ENCODE measurements at places on chromosomes 11 and 22.

DNA sequence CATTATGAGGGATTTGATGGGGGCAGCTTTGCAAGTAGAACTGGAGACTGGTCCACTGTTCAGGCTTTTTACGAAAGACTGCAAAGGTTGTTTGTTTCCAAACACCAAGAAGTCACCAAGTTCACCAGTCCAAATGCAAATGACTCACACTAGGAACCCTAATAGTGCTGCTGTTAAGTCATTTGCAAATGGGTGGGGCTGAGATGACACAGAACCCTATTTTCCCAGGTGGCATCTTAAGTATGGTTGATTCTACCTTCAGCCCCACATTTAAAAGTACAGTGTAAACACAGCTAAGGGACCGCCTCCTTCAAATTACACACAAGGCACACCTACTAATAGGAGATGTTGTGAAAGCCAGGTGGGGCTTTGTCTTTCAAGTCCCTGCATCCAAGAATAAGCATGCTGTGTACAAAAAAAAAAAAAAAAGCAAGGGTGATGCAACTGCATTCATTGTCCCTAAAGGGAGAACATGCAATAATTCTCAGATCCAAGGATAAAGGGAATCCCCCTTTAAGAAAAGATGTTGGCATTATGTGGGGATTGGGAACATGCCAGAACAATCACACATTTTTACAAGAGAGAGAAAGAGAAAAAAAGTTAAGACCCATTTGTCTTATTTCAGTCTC is 27.3 kb downstream of the BDNF start:
- no peak for DNase-seq

GRCh38 chr11:45411228-45411946 is 125.2 kb upstream of the SYT13 start:
- no peak for DNase-seq

DNA sequence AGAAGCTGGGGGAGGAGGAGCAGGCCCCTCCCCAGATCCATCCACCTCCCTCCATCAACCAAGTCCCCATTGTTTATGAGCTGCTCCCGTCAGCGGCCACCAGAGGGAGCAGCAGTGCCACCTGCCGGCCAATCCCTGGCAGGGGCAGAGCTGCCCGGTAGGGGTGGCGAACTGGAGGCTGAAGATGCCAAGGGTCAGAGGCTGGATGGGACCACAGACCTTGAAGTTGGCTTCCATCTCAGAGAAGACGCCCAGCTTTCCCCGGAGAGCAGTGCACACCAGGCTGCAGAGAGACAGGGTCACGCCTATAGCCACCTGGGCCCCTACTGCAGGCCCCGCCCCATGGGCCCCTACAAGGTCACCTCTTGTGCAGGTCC is 3.6 kb downstream of the FIBP start:
- peak; percentile 67 for DNase-seq

DNA sequence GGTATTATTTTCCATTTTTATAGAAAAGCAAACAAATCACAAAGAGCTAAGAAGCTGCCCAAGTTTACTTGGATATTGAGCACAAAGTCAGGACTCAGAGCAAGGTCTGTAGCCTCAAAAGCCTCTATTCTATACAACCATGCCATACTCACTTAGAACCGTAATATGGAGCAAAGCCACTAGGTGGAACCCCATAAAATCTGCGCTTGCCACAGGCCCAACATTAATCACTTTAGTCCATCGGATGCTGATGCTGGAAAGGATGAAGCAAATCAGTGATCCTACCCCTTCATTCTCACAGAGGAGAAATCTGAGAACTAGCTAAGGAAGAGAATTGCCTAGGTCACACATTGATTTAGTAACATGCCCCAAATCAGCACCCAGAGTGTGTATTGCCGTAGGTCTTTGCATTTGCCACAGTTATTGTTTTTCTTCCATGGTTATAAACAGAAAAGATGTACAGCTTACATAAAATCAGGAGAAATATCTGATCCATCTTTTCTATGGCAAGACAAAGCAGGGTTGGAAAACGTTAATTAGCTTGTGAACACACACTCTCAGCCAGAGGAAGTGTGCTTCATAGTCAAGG is 56.7 kb upstream of the RAB38 start:
- no peak for DNase-seq

GRCh38 chr11:65307298-65308229 is 7.1 kb upstream of the CDC42EP2 start:
- DNase-seq = no peak

GRCh38 chr11:46339816-46340215 is 7.4 kb upstream of the DGKZ start:
- DNase-seq = no peak

DNA sequence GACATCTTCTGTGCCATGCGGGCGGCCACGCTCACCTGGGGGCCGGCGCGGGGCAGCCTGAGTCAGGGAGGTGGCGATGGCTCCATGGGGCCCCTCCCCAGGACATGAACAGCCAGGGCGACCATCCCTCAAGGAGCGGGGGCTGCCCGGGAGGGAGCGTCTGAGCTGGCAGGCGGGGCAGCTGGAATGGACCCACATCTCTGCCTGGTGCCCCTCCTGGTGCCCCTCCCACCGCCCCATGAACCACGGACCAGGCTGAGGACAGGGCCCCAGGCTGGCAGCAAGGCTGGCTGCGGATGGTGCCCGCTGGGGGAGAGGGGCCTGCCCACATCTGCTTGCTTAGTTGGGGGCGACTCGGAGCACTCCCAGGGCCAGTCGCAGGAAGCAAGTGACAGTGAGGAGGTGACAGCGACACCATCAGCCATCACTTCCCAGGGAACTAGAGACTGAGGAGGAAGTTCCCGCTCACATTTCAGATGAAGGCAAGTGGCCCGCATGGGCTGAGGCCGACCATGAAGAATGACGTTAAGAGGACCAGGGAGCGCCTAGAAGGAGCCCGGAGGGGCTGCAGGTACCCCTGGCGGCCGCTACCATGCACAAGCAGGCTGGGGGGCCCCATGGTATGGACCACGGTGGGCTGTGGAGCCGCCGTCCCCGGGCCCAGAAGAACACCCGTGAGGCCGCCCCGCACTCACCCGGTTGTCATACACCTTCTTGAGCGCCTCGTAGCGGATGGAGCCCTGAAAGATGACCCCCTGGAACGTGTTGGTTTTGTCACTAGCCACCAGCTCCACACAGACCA is 37.3 kb downstream of the KIAA0930 start:
- DNase-seq = no peak

DNA sequence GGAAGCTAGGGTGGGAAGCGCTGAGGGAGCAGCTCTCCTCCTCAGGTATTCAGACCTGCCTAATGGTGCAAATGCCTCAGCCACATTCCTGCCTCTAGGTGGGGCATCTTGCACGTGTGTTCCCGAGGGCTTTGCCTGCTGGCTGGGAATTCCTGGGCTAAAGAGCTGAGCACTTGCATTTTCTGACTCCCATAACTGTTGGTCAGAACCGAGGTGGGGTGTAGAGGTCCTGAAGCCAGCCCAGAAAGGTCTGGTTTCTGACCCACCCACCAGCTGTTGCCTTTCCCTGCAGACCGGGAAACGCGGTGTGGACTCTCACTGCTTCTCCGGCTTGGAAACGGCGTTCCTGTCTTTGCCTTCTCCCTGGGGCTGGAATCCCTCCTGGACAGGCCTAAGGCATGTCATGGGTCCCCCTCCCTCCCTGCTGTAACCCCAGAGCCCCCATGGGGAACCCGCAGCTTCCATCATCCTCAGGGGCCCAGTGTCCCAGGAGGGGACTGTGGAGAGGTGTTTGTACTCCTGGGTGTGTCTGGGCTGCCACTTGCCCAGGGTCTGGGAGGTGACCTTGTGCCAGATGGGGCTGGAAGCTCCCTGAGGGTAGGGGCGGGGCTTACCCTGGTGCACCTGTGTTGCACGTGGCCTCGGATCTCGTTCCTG is 24.0 kb upstream of the SMIM38 start:
- DNase-seq = no peak

GRCh38 chr11:13367115-13367514 is 89.5 kb downstream of the BMAL1 start:
- no peak for DNase-seq

DNA sequence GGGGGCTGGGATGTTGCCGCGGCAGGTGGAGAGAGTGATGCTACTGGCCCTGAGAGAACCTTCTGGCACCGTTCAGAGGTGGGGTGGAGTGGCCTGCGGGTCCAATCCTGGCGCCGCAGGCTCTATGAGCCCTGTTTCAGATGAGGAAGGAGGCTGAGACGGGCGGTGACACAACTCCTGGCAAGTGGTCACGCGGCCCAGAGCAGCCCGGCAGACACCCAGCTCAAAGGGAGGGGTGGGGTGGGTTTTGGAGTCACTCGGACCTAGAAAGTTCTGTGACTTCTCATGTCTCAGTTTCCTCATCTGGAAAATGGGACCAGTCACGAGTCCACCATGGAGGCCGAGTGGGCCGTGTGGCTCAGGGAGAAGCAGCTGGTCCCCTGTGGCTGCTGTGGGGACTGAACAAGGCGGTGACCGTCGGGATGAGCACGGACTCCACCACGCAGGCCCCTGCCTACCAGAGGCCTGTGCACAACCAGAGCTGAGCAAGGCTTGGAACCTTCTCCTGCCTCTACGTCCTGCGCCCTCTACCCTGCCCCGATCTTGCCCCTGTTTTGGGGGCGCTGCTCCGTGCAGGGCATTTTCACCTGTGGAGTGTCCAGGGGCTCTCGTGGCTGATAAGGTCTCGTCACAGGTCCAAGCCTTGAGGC is 3.7 kb downstream of the TSPO start:
- DNase-seq = no peak

DNA sequence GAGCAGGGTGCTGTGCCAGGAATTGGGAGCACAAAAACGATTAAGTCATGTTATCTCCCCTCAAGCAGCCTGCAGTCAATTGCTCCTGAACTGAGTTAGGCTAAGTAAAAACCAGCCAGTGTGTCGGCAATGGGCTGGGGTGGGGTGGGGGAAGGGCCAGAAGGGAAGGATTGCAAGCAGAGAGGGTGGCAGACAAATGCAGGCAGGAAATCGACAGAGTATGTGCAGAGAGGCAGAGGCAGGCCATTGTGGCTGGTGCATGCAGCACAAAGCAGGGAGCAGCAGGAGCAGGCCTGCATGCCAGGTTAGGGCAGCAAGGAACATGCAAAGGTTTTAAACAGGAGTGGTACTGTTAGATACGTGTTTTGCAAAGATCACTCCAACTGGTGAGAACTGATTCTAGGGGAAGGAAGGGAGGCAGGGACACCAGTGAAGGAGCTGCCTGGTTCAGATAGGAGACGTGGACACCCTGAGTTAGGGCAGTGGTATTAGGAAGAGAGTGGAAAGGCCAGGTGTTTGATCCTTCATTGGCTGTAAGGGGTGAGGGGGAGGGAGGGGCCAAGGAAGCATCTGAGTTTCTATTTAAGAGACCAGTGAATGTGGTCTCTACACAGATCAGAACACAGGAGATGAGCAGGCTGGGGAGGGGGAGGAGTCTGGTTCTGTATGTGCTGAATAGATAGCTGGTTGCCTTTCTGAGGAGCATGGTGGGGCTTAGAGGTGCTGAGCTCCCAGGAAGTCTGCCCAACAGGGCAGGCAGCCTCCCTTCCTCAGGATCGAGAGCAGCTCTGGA is 70.8 kb upstream of the PHOX2A start:
- DNase-seq = no peak

GRCh38 chr11:12529041-12529440 is 145.2 kb upstream of the TEAD1 start:
- DNase-seq = no peak

- no peak for DNase-seq
Observed at GRCh38 chr11:35619116-35619854, 1.0 kb downstream of the FJX1 start.

DNA sequence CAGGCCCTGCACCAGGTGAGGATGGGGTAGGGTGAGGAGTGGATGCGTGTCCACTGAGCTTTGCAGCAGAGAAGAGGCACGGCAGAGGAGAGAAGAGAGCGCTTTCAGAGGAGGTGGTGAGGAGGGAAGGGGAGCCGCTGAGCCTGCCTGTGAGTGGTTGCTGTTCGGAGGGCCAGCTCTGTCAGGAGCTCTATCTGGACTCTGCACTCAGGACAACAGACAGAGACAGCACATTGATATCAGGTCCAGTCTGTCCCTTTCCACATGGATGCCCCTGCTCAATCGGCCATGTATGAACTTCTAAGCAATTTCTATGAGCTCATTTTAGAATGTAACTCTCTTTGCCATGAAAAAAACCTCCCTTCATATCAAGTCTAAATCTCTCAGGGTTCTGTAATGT is 158.6 kb downstream of the KIRREL3 start:
- DNase-seq = no peak

- no peak for DNase-seq
Observed at GRCh38 chr11:35005141-35005780, 88.8 kb downstream of the PDHX start.

DNA sequence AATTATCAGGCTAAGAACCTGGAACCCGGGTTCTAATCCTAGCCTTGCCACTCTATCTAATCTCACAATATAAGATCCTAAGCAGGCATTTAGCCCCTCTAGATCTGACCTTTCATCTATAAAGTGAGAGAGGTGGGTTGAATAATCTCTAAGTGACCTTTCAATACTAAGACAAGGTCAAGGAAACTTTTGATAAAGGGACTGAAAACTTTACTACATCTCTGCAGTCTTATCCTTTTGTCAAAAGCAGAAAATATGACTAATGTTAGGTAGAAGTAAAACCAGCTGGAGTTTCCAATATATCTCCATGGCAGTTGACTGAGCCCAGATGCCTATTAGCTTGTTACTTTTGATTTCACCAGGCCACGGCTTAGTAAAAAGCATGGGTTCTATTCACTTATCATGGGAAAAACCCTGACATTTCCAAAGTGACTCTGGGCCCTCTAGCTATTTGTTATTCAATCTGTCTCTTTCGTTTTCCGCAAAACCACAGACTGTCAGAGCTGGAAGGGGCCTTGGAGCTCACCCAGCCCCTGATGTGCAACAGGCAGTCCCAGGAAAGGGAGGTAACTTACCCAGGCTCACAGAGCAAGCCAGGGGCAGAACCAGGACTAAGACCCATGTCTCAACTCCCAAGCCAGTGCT is 75.8 kb downstream of the RAB30 start:
- DNase-seq = no peak
